Glomerular endothelial cell (primary cell): ENCODE measurements at places on chromosomes 1 and 21. TPM values are rescaled to one million over a fixed set of nuclear protein-coding genes. Genes with fewer than 3 reads are reported as not detected.

DNA sequence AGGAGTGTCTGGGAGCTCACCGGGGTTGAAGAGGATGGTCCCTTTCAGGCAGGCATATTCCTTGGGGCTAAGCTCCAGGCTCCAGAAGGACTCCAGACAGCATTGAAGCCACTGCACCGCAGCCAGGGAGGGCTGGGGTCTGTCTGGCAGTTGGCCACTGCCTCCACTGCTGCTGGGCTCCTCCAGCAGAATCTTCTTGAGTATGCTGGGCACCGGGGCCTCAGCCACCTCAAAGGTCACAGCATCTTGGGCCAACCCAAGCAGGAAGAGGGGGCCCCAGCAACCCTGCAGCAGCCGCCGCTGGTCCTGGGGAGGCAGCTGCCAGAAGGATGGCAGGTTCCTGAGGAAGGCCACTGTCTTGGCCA lies 404 bp downstream of the NR0B2 start:
- no peak for DNase-seq

DNA sequence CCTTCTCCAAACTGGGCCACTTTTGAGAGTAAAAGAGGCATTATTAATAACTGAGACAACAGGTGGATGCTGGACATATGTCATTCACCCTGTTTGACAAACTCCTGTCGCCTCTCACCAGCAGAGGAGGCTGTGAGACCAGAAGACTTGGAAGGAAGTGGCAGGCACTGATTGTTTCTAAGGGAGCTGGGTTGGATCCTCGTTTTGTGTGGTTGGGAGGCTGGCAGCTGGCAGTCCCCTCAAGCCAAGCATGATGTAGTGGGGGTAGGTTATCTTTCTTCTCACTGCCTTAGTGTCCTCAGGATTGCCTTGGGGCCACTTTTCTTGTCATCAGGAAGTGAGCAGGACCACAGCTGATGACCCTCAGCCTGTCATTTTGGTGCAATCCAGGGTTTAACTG lies 86.5 kb upstream of the KCNJ15 start:
- no peak for DNase-seq

GRCh38 chr1:227771326-227771725 lies 36.1 kb downstream of the SNAP47 start:
- DNase-seq: no peak

Gene GPX7
- 19.5 and 36.8 TPM in 2 replicates for total RNA-seq

- DNase-seq: no peak
Observed at GRCh38 chr1:69256036-69256435, 311.7 kb upstream of the LRRC7 start.

DNA sequence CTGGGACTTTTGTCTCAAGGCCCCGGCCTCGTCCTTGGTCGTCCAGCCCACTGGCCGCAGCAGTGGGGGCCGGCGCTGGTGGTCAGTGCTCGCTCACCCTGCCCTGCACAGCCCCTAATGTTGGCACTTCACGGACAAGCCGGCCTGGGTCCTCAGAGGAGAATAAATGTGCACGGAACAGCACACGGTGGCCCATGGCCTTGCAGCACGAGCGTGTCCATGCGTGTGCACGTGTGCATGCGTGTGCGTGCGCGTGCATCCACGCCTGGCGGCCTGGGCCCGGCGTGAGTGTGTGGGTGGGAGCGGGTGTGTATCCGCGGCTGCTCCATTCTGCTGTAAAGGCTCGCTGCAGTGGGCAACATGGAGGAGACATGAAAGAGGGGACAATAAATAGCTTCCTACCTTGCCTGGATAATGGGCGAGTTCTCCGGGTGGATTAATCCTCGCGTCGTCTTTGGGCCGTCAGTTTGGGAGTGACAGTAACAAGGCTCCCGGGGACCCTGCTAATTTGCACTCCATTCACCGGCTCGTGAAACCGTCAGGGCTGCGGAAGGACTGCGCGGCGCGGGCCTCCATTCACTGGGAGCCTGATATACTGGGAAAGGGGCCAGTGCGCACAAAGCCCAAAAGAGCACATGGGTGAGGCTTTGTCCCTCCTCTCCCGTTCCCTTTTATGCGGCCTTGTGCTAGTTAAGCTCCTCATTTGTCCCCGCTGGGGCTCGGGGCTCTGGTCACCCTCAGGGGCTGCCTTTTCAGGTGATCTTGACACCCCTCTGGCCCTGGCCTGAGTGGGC lies 142.8 kb downstream of the PRDM16 start:
- DNase-seq: no peak

DNA sequence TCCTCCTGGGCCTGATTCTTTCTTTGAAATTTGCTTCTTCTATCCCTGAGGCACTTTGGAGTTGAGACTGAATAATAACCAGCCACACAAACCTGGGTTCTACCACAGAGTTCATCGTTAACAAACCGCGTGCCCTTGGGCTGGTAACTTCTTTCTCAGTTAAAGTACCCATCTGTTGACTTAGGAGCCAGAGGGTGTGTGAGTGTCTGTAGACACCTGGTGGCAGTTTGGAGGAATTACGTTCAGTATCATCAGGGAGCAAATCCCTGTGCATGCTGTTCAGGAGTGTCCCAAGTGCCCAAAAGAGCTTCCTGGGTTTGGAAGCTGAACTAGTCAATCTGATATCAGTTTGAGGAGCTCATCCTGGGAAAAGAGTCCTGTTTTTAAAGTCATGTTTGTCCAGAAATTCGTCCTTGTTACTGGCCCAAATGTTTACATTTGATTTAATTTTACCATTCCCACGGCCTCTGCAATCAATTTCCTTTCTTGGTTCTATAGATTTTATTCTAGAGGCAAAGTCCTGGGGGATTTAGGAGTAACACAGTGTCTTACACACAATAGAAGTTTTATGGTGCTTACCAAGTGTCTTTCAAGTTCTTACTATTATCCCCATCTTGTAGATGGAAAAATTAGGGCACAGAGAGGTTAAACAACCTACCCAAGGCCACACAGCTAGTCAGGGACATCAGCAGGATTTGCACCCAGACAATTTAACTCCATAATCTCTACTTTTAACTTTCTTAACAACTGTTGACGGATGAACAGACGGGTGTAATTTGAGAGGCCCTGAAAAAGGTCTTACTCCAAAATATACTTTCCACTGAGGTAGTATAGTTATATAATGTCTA lies 26.7 kb upstream of the RPTN start:
- peak; percentile 25 for DNase-seq

Gene NBPF15
- total RNA-seq: 23.3 and 52.3 TPM in 2 replicates

GRCh38 chr1:99766378-99766800 lies at the start of gene FRRS1:
TSS of gene FRRS1 (minus strand) at chr1:99766635. CDS start at chr1:99748768, 17,867 bp downstream.
- DNase-seq: peak; percentile 5

Gene TRNP1
- total RNA-seq: 65.4 and 169 TPM in 2 replicates

GRCh38 chr1:147717706-147718097 lies 42.7 kb downstream of the GJA5 start:
- no peak for DNase-seq

GRCh38 chr1:174963529-174964125 lies 36.1 kb upstream of the CACYBP start:
- DNase-seq: no peak

DNA sequence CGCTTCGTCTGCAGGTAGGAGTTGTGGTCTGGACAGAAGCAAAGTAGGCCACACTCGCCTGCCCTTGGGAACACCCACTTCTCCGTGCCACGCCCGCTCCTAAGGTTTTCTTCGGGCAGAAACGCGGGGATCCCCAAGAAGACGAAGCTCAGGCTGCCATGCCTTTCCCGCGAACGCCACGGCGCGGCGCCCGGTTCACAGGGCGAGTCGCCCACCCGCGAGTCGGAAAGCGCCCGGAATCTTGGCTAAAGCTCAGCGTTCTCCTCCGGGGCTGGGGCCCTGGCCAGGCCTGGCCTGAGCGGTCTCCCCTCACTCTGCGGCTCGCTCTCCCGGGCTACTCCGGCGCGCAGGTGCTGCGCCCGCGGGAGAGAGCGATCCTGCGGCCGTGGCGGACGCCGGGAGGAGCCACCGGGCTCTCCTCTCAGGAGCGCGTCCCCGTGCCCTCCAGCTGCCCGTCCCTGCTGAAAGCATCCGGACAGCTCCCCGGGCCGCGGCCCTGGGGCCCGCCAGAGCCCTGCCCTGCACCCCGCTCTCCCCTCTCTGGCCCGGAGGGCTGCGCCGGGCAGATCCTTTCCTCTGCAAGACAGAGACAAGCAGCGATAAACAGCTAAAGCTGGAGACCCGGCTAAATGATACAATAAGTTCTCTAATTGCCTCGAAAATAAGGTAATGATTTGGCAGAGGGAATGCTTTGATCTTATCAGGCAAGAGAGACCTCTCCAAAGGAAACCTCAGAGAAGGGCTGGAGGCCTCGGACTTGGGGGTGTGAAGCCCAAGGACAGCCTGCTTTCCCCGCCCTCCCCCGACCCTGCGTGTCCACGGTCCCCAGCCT lies 6.7 kb upstream of the WNT2B start:
- DNase-seq: no peak

DNA sequence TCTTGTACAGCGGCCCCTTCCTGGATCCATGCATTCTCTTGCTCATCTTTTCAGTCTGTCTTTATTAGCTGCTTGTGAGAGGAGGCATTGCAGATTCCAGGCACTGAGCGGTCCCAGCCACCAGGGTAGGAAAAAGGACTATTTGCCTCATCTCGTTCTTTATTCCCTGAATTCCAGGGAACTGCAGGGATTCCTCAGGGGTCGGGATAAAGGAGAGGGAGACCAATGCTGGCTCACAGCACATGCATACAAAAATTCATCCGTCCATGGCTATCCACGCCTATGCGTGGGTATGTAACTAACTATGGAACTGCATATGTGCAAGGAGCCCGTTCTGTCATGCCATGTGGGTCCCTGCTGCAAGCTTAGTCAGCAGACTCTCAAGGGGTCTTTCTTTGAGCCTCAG lies 879 bp upstream of the PLPPR5 start:
- no peak for DNase-seq

Gene OR10R2
- not detected in 2 replicates for total RNA-seq

Gene KCTD3
- 23.3 and 31.3 TPM in 2 replicates for total RNA-seq

DNA sequence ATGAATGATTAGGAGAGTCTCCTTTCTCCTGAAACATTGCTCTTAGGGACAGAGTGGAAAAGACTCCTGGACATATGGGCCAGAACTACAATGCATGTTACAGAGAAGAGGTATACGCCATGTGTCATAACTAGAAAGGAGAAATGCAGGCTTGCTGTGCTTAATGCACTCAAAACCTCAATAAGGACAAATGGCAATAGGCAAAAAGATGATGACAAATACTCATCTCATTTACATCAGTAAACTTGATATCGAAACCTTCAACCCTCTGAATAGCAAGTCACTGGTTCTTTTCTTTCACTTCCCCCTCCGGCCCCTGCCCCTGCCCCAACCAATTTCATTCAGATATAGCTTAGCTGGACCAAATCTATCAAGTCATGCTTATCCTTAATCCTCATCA lies 1.9 kb upstream of the GPR88 start:
- DNase-seq: no peak

Gene S100A1
- not detected in 2 replicates for total RNA-seq

DNA sequence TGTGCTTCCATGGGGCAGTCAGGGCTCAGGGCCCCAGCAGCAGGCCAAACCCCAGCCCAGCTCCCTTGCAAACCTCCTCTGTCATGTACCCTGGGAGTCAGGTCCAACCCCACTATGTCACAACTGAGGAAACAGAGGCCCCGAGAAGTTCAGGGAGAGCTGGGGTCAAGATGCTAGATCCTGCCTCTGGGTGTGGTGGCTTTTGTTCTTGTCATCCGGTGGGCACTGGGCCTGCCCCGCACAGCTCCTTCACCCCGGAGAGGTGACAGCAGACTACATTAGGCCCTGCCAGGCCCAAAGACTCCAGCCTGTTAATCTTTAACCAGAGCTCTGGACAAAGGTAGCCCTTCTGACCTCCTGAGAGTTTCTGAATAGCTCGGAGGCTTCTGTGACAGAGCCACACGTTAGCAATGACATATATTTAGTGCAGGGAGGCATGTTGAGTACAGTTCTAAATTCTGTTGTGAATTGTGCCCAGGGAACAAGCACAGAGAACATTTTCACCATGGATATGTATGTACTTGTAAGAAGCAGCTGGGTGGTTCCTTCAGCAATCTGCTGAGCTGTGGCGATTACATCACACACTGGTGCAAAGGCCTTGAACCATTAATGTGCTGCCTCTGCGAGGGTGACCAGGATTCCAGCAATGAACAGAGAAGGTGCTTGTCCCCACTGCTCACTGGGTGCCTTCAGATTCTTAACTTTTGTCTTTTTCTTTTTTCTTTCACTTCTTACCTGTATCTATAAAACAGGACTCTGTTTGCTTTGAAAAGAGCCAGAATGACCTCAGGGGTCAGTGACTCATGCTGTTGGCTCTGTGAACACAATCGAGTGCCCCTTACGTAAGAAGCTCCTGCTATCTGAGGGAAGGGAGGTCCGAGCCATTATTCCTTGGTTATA lies 102.8 kb downstream of the RHOU start:
- peak; percentile 80 for DNase-seq

DNA sequence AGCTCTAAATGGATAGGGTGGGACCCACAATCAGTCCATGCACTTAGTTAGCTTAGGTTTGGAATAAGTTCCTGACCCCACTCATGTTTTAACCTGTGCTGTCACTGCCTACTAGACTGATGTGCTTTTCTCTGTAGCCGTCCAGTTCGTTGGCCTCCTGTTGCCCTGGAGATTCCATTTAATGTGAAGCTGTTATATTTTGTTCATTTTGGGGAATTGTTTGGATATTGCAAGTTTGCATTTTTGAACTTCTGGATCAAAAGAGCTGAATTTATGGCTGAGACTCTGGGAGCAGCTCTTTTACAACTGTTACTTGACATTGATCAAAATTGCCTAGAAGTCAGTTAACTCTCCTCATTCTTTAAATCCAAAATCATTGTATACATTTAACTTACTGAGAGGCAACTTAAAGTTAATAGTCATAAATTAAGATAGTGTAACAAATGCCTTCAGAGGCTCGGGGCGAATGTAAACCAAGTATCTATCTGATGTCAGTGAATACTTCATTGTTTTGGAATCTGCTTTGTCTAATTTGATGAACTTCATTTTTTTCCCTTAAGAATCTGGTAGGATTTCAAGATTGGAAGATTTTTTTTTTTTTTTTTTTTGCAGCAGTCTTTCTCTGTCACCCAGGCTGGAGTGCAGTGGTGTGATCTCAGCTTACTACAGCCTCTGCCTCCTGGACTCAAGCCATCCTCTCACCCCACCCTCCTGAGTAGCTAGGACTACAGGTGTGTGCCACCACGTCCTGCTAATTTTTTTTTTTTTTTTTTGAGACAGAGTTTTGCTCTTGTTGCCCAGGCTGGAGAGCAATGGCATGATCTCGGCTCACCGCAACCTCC lies 38.1 kb downstream of the MIGA1 start:
- DNase-seq: no peak

DNA sequence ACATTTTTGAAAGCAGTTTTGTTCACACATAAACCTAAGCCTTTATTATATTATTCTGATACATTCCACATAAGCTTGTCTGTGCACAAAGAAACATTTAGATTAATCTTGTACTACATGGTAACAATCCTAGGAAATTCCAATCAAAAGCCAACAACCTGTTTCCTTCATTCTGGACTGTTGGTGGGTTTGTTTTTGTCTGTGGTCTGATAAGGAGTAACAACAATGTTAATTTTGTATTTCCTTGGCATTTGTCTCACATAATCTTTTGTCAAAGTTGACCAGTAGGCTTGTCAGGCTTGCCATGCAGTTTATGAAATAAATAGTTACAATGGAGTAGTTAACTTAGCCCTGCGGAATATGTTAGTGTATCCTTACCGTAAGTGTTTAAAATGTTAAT lies 183.3 kb downstream of the DHRS3 start:
- peak; percentile 96 for DNase-seq
